Fibroblast of lung (primary cell): ENCODE measurements at places on chromosomes 16 and 17. TPM values are rescaled to one million over a fixed set of nuclear protein-coding genes. Genes with fewer than 3 reads are reported as not detected.

HIRIP3 gene
- 5.6 and 7.9 TPM in 2 replicates for total RNA-seq

DNA sequence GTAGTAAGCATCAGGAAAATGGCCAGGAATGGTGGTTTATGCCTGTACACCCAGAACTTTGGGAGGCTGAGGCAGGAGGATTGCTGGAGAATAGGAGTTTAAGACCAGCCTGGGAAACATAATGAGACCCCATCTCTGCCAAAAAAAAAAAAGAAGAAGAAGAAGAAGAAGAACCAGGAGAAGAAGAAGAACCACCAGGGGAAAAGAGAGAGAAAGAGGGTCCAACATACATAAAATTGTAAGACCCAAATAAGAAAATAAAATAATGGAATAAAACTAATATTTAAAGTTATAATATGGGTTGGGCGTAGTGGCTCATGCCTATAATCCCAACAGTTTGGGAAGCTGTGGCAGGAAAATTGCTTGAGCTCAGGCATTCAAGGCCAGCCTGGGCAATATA is 408.4 kb downstream of the ZFHX3 start:
- H3K27me3 ChIP-seq = no peaks in the 10 kb centered on the region
- no peak overlapping the region for H3K27ac ChIP-seq
- H3K4me3 ChIP-seq = no peak overlapping the region

DNA sequence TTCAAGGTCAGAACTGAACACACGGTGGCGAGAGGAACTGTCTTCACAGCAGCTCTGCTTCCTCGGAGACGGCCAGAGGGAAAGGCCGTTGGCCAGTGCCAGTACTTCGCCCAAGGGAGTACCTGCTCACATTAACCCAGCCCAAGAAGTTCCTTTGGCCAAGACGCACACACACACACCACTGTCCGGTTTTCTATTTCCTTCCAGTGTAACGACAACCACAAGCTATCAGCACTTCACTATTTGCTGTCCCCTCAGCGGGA is 744 bp upstream of the GGNBP2 start:
- H3K4me1 ChIP-seq = no peaks in the 10 kb centered on the region
- peak overlapping the region; percentile 99 for H3K27ac ChIP-seq
- no peaks in the 10 kb centered on the region for H3K27me3 ChIP-seq
- DNase-seq = peak; percentile 55
- H3K4me3 ChIP-seq = peak overlapping the region; percentile 88

GRCh38 chr17:72631568-72631948 is 460.9 kb downstream of the SLC39A11 start:
- H3K4me1 ChIP-seq = no peaks in the 10 kb centered on the region
- no peak overlapping the region for H3K4me3 ChIP-seq

CTRL gene
- total RNA-seq = 0.26 and 0.33 TPM in 2 replicates

DNA sequence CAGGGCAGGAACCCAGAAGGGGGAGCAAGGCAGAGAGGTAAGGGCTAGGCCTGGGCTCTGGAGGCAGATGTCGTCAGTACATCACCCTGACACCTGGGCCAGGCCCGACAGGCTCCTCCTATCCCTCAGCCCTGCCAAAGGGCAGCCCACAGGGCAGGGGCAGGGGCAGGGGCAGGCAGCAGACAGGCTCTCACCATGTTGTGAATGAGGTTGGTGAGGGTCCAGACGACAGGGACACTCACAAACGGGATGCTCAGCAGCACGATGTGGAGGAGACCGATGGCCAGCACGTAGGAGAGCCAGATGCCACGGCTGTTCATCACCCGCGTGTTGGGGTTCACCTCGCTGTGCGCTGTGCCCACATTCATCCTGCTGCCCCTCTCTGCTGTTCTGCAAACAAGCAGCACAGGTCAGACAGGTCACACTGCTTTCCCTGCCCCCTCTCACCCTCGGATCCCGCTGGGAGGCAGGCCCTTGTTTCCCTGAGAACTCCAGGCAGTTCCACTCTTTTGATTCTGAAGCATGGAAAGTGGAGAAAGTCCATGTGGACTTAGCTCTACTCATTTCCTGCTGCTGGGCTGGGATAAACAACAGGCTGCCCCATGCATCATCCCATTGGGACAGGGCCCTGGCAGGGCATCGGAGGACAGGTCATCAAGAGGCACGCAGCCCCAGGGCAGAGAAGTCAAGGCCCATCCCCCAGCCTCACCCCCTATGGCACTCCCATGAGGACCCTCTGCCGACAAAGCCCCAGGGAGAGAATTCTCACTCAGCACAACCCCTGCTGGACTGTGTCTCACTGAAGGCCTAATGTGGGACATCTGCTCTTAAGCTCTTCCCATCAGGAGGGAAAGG is 3.3 kb downstream of the ORMDL3 start:
- no peaks in the 10 kb centered on the region for H3K27me3 ChIP-seq
- peaks cover 30% of the 10 kb centered on the region for H3K4me1 ChIP-seq
- no peak for DNase-seq
- H3K36me3 ChIP-seq = peaks cover 22% of the 10 kb centered on the region

DNA sequence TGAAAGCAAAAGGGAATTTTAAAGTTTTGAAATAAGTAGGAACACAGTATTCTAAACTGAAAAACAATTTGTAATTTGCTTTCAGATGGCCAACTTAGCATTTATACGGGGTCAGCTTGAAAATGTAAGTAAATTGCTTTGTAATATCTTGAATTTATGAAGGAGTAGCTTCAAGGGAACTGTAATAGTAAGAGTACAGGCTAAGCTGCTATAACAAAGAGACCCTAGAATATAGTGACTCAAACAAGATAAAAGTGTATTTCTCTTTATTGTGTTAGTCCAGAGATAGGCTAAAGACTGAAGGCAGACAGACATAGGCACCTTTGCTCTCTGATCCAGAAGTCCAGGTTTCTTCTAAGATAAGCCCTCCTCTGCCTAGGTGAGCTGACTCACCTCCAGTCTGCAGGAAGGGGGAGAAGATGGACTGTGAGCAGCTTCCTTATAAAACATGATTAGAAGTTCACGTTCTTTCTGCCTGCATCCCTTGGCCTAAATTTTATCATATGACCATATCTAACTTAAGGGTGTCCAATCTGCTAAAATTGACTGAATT is 3.2 kb downstream of the TTC19 start:
- H3K36me3 ChIP-seq = peaks cover 12% of the 10 kb centered on the region
- peaks cover 6% of the 10 kb centered on the region for H3K4me1 ChIP-seq
- H3K4me3 ChIP-seq = no peak overlapping the region

DNA sequence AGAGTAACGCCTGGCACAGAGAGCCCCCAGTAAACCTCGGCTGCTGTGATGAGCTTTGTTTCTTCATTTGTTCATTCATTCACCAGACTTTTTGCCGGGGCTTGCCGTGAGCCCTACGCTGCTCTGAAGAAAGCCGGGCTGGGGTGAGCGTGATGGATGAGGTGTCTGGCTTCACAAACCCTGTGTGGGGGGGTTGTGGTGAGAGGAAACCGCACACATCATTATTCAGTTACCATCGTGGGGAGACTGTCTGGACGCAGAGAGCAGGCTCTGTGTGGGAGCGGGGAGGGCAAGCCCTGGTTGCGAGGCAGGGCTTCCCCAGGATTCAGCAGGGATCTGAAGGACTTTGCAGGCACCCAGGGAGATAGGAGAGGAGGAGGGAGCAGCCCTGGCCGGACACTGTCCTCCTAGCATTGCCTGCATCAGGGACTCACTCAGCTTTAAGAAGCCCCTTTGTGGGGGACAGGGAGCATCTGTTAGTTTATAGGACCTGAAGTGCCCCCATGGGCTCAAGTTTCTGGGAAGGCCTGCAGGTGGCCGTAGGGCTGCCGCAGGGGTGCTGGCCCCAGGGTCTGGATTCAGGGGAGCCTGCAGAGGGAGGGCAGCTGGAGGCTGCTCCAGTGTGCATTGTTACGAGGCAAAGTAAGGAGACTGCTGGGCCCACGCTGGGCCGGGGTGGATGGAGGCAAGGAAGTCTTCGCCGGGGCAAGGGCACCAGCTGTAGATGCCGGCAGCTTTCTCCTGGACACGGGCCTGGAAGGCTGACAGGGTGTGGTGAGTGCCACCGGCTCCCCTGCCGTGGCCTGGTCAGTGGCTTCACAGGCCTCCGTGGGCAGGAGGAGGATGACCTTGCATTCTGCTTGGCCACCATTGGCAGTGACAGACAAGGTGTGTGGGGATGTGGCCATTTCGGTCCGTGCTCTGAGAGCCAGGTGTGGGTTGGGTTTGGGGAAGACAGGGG is 334.5 kb downstream of the SEC14L1 start:
- no peak overlapping the region for H3K4me3 ChIP-seq
- H3K27me3 ChIP-seq = no peaks in the 10 kb centered on the region
- peaks cover 77% of the 10 kb centered on the region for H3K4me1 ChIP-seq
- H3K27ac ChIP-seq = peak overlapping the region; percentile 56
- peaks cover 7% of the 10 kb centered on the region for H3K36me3 ChIP-seq

DNA sequence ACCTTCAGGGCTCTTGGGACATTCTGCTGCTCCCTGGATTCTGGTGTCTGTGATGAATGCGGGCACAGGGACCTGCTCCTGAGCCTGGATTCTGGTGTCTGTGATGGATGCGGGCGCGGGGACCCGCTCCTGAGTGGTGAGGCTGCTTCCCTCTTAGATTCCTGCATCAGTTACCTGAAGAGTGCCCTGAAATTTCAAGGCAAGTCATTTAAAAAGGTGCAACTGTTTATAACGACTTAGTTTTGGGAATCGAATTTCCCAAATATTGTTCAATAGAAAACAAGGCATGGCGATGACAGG is 7.0 kb downstream of the TMEM204 start:
- no peak for DNase-seq
- H3K4me3 ChIP-seq = no peak overlapping the region
- no peak overlapping the region for H3K27ac ChIP-seq

DNA sequence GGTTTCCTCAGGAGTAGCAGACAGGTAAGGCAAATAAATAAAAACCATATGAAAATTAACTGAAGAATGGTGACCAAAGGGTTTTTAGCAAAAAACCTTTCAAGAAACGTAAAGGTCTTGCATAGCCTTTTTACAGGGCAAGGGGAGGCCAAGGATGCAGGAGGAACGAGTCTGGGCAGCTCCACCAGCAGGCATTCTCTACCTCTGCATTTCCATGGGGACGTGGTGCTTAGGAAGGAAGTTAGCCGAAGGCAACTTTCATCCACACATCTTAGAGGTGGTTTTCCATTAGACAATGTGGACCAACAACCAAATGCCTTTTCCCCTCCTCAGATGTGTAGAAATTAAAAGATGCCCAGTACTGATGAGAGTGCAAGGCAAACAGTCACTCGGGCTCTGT is 20.7 kb downstream of the TOM1L2 start:
- no peaks in the 10 kb centered on the region for H3K27me3 ChIP-seq
- H3K36me3 ChIP-seq = no peaks in the 10 kb centered on the region
- no peak overlapping the region for H3K27ac ChIP-seq
- peaks cover 10% of the 10 kb centered on the region for H3K4me1 ChIP-seq
- no peak for DNase-seq
- H3K4me3 ChIP-seq = no peak overlapping the region

DNA sequence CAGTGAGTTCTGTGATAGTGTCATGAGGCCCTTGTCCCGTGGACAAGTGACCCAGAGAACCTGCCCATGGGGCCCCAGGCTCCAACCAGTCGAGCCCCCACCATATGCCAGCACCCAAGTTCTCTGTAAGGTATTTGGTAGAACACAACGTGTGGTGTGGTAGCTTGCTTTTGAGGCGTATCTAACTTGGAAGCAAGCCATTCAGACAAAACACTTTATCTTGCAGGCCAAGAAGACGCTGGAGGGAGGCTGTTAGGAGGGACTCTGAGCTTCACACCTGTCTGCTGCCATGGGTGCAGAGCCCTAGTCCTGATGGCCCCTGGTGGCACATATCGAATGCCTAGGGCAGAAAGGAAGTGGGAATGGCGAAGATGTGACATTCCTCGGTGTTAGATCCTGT is 1.6 kb downstream of the NDUFAF8 start:
- DNase-seq = no peak
- H3K4me1 ChIP-seq = peaks cover 7% of the 10 kb centered on the region
- H3K27ac ChIP-seq = no peak overlapping the region
- H3K36me3 ChIP-seq = peaks cover 16% of the 10 kb centered on the region
- no peaks in the 10 kb centered on the region for H3K27me3 ChIP-seq

GRCh38 chr17:36869856-36870719 is 67.2 kb upstream of the LHX1 start:
- H3K36me3 ChIP-seq = no peaks in the 10 kb centered on the region
- H3K4me3 ChIP-seq = no peak overlapping the region
- H3K27ac ChIP-seq = no peak overlapping the region
- H3K27me3 ChIP-seq = no peaks in the 10 kb centered on the region
- no peaks in the 10 kb centered on the region for H3K4me1 ChIP-seq

- H3K36me3 ChIP-seq = no peaks in the 10 kb centered on the region
- H3K27me3 ChIP-seq = no peaks in the 10 kb centered on the region
- H3K4me3 ChIP-seq = no peak overlapping the region
- no peak for DNase-seq
Observed at GRCh38 chr16:12767897-12768296, 35.8 kb downstream of the CPPED1 start.

DNA sequence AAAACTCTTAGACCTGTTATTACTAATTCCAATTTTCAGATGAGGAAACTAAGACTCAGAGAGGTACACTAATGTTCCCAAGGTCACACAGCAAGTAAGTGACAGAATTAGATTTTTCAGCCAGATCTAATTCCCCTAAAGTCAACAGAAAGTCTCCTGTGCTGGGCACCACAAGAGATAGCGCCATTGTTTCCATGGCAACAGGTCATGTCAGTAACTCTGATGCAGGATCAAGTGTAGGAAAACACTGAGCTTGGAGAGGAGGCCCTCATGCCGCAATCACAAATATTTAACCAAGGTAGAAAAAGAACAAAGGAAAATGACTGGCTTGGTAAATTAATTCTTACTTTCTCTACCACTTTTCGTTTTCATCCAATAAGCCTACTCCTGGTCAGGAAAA is 166.0 kb upstream of the CDH13 start:
- no peak for DNase-seq
- H3K4me3 ChIP-seq = no peak overlapping the region
- H3K4me1 ChIP-seq = no peaks in the 10 kb centered on the region
- H3K36me3 ChIP-seq = no peaks in the 10 kb centered on the region

DNA sequence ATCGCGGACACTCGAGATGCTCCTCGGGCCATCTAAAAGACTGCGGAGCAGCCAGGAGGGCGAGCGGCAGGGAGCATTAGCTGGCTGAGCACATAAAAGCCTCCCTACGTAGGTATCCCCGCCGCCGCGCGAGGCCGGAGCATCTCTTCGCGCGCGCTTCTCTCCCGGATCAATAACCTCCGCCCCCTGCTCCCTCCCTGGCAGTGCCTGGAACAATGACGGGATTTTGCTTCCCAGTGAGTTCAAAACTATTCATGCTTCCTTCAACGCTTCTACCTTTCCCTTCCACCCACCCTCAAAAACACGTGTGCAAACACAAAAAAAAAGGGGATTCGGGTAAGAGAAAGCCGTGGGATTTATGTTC is 984 bp downstream of the CENPV start:
- no peaks in the 10 kb centered on the region for H3K27me3 ChIP-seq
- no peaks in the 10 kb centered on the region for H3K4me1 ChIP-seq
